ENCODE measurements at places on chromosomes 5 and 9. TPM values are rescaled to one million over a fixed set of nuclear protein-coding genes. Genes with fewer than 3 reads are reported as not detected.

DNA sequence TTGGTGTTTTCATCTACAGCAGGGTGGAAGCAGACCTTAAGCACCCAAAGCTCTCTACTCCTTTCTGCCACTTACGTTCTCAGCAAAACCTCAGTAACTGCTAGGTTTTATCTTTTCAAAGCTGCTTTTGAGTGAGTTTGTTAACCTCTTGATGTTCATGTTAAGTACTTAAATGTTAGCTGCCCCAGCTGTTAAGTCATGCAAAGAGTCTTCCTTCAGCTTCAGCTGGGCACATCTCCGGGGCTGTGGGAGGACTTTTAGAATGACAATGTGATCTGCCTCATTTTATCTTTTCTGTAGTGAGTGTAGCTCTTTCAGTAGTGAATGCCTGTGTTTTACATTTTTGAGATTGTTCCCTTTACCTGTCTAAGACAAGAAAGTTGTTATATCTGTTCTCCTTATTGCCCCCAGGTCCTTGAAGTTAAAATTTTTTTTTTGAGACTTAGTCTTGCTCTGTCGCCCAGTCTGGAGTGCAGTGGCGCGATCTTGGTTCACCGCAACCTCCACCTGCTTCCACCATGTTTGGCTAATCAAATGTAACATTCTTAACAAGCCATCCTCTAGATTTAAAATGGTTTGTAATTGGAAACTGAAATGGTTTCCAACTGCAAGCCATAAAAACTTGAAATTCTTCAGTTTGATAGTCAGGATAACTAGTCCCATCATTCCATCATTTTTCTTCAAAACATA lies 19.6 kb downstream of the KDM4C start:
- no peak for DNase-seq

- DNase-seq: no peak
Measured at GRCh38 chr5:83512061-83512745, 40.7 kb downstream of the VCAN start.

The TXNDC8 gene
- not detected for total RNA-seq

GRCh38 chr5:37833990-37834389 lies 5.9 kb downstream of the GDNF start:
- no peak for DNase-seq

- no peak for DNase-seq
Measured at GRCh38 chr9:95715868-95716435, 159.5 kb upstream of the ERCC6L2 start.
